K562 (cell line): ENCODE measurements at places on chromosomes 5 and 9. TPM values are rescaled to one million over a fixed set of nuclear protein-coding genes. Genes with fewer than 3 reads are reported as not detected.

GRCh38 chr9:131976157-131977108, 103.2 kb downstream of the MED27 start:
- no peak for DNase-seq

GRCh38 chr9:23798325-23798724, 27.7 kb downstream of the ELAVL2 start:
- DNase-seq: no peak

GRCh38 chr5:111606194-111606593, 93.9 kb upstream of the STARD4 start:
- DNase-seq: no peak

DNA sequence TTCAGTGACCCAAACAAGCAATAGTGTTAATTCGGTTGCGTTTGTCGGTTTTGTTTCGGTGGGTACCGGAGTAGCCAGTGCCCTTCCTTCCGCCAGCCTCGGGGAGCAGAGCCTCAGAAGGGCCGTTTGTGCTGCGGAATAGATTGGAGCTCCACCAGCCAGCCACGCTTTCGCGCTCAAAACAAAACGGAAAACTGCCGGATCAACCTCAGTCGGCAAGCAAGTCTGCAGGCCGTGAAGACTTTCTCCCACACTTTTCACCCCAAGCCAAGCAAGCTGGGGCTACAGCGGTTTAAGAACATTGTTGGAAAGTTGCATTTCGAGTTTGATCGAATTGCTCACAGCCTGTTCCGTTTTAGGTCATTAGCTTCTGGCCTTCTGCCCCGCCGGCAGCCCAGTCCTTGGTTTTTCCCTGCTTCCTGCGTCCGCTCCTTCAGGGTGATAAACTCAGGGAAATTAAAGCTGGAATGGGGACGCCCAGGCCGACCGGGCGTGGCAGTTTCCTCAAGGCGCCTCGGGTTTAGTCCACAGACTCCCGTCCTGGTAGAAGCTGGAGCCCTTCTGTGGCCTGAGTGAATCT, 803 bp upstream of the CCNO start:
- DNase-seq: no peak

GRCh38 chr9:87882627-87883026, at the start of gene SPATA31E1:
TSS of gene SPATA31E1 (plus strand) at chr9:87882877. CDS start at chr9:87882892, 15 bp downstream.
- peak; percentile 13 for DNase-seq

DNA sequence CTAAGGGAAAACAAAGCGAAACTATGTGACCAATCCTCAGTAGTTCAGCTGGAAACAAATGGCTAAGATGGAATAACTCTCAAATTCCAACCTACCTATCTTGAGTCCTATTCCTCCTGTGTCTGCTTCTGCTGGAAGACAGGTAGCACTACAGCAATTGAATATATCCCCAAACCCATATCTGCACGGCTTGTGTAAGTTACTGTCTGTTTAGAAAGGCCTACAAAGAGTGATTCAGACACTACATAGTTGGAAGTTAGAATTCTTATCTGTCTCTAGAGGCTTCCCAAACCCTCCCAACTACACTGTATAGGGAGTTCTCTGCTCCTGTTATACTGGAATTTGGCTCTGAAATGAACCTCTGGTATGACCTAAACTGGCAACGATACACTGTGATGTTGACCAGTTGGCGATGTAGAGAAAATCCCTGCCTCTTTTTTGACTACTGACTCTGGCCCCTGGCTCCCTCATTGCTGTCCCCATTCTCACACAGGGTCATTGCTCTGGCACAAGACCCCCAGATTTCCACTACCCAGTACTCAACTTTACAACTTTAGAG, 22.6 kb upstream of the NADK2 start:
- DNase-seq: no peak

GRCh38 chr5:127429928-127430327, 87.5 kb upstream of the PRRC1 start:
- no peak for DNase-seq

GRCh38 chr5:54821445-54822323, 163.7 kb downstream of the ESM1 start:
- DNase-seq: no peak

- DNase-seq: no peak
Measured at GRCh38 chr5:159639590-159639989, 276.7 kb upstream of the ADRA1B start.

DNA sequence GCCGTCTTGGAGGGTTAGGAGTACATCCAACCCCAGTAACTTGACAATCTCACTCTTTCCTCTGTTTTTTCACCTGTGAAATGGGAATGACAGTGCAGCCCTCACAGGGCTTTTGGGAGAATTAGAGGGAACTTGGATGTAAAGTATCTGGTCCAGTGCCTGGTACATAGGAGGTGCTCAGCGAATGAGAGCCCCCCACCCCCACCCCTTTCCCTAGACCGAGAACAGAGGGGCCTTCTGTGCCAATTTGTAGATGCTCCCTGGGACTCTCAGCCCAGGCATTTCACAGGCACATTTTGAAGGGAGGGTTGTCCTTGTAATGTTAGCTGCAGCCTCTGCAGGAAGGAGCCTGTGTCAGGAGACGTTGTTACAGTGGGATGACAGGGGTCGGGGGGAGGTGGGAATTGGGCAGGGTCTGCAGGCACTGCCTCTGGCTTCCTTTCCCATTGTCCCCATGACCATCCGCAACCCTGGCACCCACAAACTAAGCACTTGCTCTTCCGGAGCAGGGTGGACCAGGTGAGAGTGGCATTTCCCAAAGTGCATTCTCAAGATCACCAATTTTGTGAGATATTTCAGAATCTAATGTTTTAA, 47.0 kb downstream of the AMBP start:
- DNase-seq: no peak

GRCh38 chr9:127968042-127968441, 12.7 kb downstream of the EEIG1 start:
- no peak for DNase-seq

GRCh38 chr5:158701007-158701391, 398.7 kb downstream of the EBF1 start:
- DNase-seq: no peak

DNA sequence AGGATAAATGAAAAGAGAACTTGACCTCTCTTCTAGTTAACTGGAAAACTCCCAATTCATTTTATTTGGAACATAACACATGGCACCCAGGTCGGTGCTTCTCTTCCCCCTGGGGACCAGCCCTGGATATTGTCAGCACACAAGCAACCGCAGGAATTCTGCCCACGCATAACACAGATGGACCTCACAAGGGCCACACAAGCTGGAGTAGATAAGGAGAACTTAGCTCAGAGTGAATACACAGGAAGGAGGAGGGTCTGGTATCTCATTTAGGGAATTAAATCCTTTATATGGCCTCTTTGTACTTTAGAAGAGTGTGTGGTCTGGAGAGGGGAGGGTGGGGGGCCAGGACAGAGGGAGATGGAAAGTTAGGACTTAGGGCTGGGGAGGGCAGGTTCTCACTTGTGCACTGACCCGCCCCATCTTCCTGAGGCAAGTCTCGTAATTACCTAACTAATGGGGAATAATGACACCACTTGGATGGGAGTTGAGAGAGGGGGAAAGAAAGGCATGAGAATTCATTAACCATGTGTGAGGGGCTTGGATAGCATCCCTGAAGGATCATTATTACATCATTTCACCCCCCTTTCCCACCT, 341.2 kb upstream of the WWC1 start:
- DNase-seq: no peak

DNA sequence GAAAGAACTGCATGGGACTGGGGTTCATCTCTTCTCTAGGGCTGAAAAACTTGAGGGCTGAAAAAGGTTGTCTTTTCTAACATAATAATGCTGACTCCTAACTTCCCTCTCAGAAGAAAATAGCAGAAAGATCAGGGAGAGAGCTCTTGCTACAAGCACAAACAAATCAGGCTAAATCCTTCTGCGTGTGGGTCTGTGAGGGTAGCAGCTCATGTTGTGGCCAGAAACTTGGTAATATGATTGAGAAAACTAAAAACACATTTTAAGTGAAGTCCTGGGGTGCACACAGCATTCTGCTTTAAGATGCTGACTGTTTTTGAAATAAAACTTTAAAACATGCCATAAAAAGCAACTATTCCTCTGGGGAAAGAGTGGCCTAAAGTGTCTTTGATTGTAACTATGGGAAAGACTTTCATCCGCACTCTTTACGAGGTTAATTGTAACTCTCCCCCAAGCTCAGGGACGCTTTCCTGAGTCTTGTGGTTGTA, 56.7 kb downstream of the SAXO1 start:
- no peak for DNase-seq

PSAT1 gene
- 87.4 and 98.3 TPM in 2 replicates for total RNA-seq

TSSK1B gene
- total RNA-seq: not detected in 2 replicates

SLC6A7 gene
- not detected in 2 replicates for total RNA-seq

ITGA2 gene
- total RNA-seq: 0.09 and 0.11 TPM in 2 replicates

SLC25A48 gene
- total RNA-seq: 0.33 and 0.72 TPM in 2 replicates

MAST4 gene
- total RNA-seq: 10.1 and 10.3 TPM in 2 replicates

SEMA5A gene
- total RNA-seq: 0.02 and 0.07 TPM in 2 replicates

STPG3 gene
- total RNA-seq: not detected in 2 replicates

RGS7BP gene
- total RNA-seq: not detected in 2 replicates
